Activated CD4-positive, alpha-beta memory T cell treated with anti-CD3 and anti-CD28 coated beads for 36 hours (primary cell): ENCODE measurements at places on chromosomes 16 and 17. TPM values are rescaled to one million over a fixed set of nuclear protein-coding genes. Genes with fewer than 3 reads are reported as not detected.

CCDC200 gene
- not detected for total RNA-seq

CPNE7 gene
- total RNA-seq, result 6.2 TPM

DNA sequence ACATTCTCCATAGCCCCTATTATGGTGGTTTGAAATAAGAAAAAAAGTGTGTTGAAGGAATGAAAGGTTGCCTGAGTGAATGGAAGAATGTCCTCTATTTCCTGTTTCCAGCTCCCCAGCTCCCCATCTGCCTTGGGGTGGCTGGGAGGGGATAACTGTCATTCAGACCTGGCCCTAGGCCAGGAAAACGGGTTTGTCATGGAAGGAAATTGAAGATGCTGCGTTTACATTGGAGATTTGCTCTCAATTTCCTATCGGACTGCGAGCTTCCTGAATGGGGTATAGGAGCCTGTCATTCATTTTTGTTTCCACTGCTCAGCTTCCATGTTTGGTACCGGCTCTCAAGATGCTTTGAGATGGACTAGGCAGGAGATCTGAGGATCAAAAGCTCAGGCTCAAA, 2.2 kb upstream of the FZD2 start:
- H3K4me1 ChIP-seq, result peaks cover 25% of the 10 kb centered on the region
- H3K4me3 ChIP-seq, result no peak overlapping the region
- H3K27ac ChIP-seq, result no peak overlapping the region
- DNase-seq, result no peak
- H3K27me3 ChIP-seq, result peaks cover 52% of the 10 kb centered on the region

DNA sequence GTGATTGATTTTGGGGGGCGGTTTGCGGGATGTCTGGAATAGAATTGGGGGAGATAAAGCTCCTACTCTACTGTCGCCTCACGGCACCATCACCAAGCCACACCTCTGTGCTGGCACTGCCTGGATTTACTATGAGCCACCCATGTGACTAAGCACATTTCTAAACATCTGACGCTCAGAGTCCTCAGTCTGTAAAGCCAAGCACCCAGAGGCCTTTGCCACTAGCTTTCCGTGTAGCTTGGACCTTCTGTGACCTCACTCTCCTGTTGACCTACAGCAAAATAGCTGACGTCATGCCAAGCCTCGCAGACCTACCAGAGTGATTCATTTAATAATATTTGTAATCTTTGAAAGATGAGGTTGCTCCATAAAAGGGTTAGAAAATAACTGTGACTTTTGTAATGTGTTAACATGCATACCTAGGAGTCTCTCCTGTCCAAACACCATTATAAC, 38.5 kb upstream of the MYOCD start:
- H3K4me3 ChIP-seq, result no peak overlapping the region
- H3K36me3 ChIP-seq, result no peaks in the 10 kb centered on the region
- no peaks in the 10 kb centered on the region for H3K27me3 ChIP-seq
- DNase-seq, result no peak
- no peak overlapping the region for H3K27ac ChIP-seq

NKD1 gene
- 0.67 TPM for total RNA-seq

STH gene
- not detected for total RNA-seq

ATP1B2 gene
- total RNA-seq, result 0.12 TPM

- no peaks in the 10 kb centered on the region for H3K36me3 ChIP-seq
- DNase-seq, result peak; percentile 36
- no peaks in the 10 kb centered on the region for H3K27me3 ChIP-seq
- H3K27ac ChIP-seq, result peak overlapping the region; percentile 76
- peaks cover 41% of the 10 kb centered on the region for H3K4me1 ChIP-seq
These were observed 26.2 kb upstream of the ZNF652 start for GRCh38 chr17:49388290-49388640.
